Astrocyte (in vitro differentiated cells and primary cell): ENCODE measurements at places on chromosomes 2 and 18. TPM values are rescaled to one million over a fixed set of nuclear protein-coding genes. Genes with fewer than 3 reads are reported as not detected.
A peak's percentile ranks its signal among the peaks of the same experiment; 100 is the strongest.

DNA sequence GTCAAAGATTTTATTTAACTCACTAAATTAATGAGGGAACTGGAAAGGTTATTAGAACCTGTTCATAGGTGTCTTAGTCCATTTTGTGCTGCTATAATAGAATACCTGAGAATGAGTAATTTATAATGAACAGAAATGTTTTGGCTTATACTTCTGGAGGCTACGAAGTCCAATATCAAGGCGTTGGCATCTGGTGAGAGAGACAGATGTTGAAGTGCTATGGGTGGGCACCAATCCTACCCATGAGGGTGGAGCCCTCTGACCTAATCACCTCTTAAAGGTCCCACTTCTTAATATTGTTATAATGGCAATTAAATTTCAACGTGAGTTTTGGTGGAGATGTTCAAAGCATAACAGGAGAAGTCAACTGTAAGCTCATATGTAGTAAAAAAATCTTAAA, 5.1 kb downstream of the RPIA start:
- H3K27me3 ChIP-seq: no peaks in the 10 kb centered on the region
- no peak overlapping the region for H3K27ac ChIP-seq
- H3K4me1 ChIP-seq: peaks cover 3% of the 10 kb centered on the region
- peaks cover 6% of the 10 kb centered on the region for H3K36me3 ChIP-seq
- no peak for DNase-seq

- H3K4me3 ChIP-seq: no peak overlapping the region
- no peak overlapping the region for H3K27ac ChIP-seq
- DNase-seq: no peak
- peaks cover 8% of the 10 kb centered on the region for H3K4me1 ChIP-seq
These were observed 65.1 kb downstream of the ADD2 start for GRCh38 chr2:70702711-70703395.

Gene GLI2
- total RNA-seq: 42.9 and 44.5 TPM in 2 replicates

Gene NXPH2
- total RNA-seq: 0.38 and 1.0 TPM in 2 replicates

DNA sequence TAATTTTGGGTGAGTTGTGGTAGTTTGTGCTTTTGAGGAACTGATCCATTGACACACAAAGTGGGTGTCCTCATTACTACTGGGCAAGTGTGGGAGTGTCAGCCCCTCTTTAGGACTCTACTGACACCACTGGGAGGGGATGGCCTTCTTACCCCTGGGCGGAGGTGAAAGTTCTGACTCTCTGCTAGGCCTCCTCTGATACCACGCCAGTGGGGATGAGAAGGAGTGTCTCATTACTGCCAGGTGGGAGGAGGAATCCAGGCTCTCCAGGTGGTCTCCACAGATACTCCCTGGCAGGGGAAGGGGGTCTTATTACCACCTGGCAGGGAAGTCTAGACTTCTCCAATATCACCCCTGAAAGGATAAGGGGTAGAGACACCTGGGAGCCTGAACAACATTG, 9.1 kb downstream of the LCLAT1 start:
- no peak for DNase-seq
- H3K4me3 ChIP-seq: no peak overlapping the region
- H3K27me3 ChIP-seq: no peaks in the 10 kb centered on the region
- no peaks in the 10 kb centered on the region for H3K36me3 ChIP-seq

- no peak overlapping the region for H3K27ac ChIP-seq
- H3K4me3 ChIP-seq: no peak overlapping the region
- H3K36me3 ChIP-seq: no peaks in the 10 kb centered on the region
These were observed 90.6 kb upstream of the LPIN2 start for GRCh38 chr18:3103576-3103975.

Gene DAW1
- 0.75 and 0.86 TPM in 2 replicates for total RNA-seq

- H3K36me3 ChIP-seq: no peaks in the 10 kb centered on the region
- peak; percentile 63 for DNase-seq
- peaks cover 3% of the 10 kb centered on the region for H3K4me1 ChIP-seq
These were observed 93.8 kb downstream of the CMPK2 start for GRCh38 chr2:6771634-6772611.

GRCh38 chr2:71461304-71461671, 7.9 kb downstream of the DYSF start:
- H3K36me3 ChIP-seq: no peaks in the 10 kb centered on the region
- no peak overlapping the region for H3K27ac ChIP-seq
- H3K4me3 ChIP-seq: no peak overlapping the region
- DNase-seq: no peak
- H3K4me1 ChIP-seq: peaks cover 36% of the 10 kb centered on the region

DNA sequence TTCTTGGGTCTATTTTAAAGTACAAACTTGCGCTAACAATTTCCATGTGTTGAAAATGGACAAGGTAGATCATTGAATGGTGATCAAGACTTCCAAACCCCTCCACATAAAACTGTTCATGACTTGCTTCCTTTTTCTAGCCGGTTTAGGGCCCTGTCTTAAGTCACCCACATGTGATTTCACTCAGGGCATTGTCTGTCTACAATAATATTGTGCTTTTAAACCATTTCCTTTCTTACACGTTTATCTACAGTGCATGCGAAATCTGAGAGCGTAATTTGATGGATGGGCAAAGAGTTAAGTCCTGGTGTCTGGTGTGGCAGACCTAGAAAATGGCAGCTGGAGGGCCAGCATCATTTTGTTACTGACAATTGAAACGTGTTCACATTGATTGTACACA, 2.0 kb upstream of the ZNF516 start:
- H3K27ac ChIP-seq: no peak overlapping the region
- no peaks in the 10 kb centered on the region for H3K36me3 ChIP-seq
- DNase-seq: no peak
- H3K4me3 ChIP-seq: no peak overlapping the region

Gene NT5DC4
- total RNA-seq: not detected in 2 replicates

- DNase-seq: no peak
- H3K27ac ChIP-seq: no peak overlapping the region
- no peaks in the 10 kb centered on the region for H3K4me1 ChIP-seq
- no peak overlapping the region for H3K4me3 ChIP-seq
These were observed 26.8 kb upstream of the SLC9A2 start for GRCh38 chr2:102592601-102593000.
